B cell (primary cell): ENCODE measurements at places on chromosomes 16 and 17.

- DNase-seq: no peak
Observed at GRCh38 chr16:84502581-84502980, 1.9 kb downstream of the MEAK7 start.

DNA sequence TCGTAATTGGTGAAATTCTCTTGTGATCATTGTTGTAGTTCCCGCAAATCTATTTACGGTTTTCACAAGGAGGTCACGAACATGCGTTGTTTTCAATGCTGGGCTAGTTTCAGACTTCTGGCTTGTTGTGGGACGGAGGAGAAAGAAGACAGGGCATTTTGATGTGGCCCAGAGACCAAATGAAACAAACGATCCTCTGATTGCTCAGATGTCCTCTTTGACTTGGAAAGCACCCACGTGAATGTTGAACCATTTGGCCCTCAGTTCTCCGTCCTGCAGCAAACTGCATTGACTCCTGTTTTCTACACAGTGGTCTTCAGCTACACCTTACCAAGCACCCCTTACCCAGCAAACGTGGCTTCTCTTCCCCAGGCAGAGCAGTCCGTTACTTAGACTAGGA lies 391.0 kb downstream of the WWOX start:
- no peak for DNase-seq

DNA sequence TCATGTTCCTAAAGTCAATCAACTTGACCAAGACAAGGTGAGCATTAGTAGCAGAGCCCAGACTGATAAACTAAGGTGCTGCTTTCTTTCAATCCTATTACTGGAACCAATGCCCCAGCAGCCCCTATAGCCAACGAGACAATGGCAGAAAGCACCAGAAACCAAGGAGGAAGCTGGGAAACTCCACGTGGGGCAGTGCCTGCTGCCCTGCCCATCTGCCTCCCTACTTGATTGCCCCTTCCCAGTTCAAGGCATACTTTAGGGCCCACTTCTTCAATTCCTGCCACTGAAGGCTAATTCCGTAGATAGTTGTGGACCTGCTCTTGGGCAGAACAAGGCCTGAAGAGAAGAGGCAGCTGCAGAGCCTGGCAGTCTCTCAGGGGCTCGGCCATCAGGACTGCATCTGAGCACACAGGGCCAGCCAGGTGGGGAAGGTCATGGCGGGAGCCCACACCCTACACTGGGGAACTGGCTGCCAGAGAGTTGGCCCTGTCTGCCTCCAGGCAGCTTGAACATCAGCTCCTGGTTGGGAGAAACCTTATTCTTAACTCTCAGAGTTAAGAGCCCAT lies 30.9 kb downstream of the WSB1 start:
- DNase-seq: no peak

- DNase-seq: no peak
Observed at GRCh38 chr16:69195369-69196029, 8.5 kb downstream of the SNTB2 start.

- no peak for DNase-seq
Observed at GRCh38 chr17:20300436-20300934, 166.9 kb downstream of the LGALS9B start.

- no peak for DNase-seq
Observed at GRCh38 chr16:15782573-15783365, 74.1 kb downstream of the MYH11 start.

DNA sequence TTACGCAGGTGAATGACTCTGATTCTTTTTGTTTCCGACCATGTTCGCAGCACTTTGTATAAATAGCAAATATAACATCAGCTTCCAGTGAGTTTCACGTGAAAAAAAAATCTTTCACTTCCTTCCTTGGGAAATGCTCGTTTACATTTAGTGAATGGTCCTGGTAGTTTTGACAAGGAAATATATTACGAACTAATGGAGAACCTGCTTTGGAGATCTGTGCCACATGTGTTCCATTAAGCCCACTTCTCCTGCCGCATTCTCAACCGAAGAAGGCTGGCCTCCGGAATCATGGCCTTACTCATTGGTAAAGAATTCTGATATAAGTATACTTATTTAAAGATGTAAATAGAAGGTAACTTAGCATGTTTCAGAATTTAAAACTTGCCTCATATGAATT lies 3.6 kb downstream of the CRAMP1 start:
- no peak for DNase-seq

- no peak for DNase-seq
Observed at GRCh38 chr16:48350736-48351135, 34.5 kb downstream of the SIAH1 start.

- no peak for DNase-seq
Observed at GRCh38 chr17:41724476-41725050, 9.9 kb downstream of the HAP1 start.
